ENCODE measurements at places on chromosomes 6 and 20.

- DNase-seq = no peak
These were observed 134.6 kb upstream of the CCN2 start for GRCh38 chr6:132085731-132086130.

GRCh38 chr6:167742719-167743303 lies 83.9 kb upstream of the AFDN start:
- no peak for DNase-seq

DNA sequence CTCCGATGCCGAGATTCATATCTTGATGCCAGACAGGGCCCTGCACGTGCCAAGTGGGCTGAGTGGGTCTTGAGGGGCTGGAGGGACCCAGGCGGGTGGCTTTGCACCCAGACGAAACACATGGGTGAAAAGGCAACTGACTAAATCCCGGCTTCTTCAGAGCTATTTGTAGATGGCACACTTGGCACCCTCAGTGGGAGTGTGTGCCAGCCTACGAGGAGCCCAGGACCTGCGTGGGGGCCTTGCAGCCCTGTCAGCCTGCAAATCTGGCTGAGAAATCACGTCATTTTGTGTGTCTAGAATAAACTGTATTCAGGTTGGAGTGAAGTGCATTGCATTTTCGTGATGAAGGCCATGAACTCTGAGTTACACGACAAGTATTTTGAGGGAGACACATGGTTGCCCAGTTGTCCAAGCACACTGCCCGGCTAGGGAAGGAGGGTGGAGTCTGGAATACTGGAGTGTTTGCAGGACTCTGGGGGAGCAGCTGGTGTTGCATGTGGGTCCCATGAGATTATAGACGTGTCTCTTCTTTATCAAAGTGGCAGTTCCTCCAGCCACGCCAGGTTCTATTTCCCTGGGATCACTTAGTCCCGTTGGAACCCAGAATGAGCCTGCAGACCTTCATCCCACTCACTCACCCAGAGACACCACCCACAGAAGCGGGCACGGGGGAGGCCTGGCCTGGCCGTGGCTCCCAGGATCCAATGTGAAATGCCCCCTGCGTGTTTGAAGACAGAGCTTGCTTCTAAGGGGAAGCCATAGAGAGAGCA lies 60.2 kb downstream of the DLL1 start:
- no peak for DNase-seq

DNA sequence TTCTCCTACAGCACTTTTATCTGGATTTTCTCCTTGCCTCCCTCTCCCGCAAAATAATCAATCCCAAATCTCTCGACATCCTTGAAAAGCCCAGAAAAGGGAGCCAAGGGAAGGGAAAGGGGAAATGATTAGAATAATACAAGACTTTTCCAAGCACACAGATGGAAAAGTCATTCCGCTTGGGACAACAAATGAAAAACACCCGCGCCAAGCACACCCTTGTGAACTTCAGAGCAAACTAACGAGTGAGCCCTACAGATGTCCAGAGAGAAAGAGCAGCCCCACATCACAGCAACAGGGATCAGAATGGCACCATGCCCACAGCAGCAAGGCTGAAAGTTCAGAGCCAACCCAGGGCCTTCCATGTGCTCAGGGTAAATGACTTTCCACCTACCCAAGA lies 49.6 kb downstream of the NINL start:
- DNase-seq = no peak

- no peak for DNase-seq
These were observed 50.5 kb downstream of the PCNA start for GRCh38 chr20:5069141-5069806.

DNA sequence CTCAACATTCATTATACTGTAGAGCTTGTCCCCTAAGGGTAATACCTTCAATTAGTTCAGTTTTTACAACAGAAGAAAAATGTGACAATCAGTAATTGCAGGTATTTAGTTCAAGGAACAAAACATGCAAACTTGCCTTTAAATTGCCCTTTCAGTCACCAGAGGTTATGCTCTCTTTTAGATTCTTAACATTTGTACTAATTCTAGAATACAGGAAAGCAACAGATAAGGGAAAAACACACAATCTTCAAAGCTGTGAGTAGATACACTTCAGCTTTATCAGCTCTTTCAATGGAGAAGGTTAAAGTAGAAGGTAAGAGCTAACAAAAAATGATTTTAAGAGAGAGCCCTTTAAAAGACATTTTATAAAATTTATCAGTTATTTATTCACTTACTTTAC lies 173.1 kb downstream of the HS3ST5 start:
- DNase-seq = no peak

GRCh38 chr20:38937000-38937399 lies 10.8 kb downstream of the FAM83D start:
- no peak for DNase-seq

GRCh38 chr6:123716506-123716905 lies 79.8 kb upstream of the TRDN start:
- no peak for DNase-seq

DNA sequence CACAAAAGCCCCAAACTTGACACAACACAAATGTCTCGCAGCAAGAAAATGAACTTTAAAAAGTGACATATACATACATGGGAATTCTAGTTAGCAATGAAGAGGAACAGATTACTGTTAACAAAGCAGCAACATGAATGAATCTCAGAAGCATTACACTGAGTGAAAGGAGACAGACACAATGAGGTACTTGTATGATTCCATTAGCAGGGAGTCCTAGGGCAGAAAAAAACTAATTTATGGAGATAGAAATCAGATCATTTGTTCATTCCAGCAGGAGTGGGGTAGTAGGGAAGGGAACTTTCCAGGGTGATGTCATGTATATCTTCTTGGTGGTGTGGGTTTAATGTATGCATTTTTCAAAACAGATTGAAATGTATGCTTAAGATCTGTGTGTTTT lies 524.4 kb downstream of the KIF16B start:
- no peak for DNase-seq

- DNase-seq = no peak
These were observed 6.7 kb downstream of the TULP1 start for GRCh38 chr6:35505999-35506412.

GRCh38 chr6:76772951-76773350 lies 690.3 kb downstream of the HTR1B start:
- DNase-seq = no peak

DNA sequence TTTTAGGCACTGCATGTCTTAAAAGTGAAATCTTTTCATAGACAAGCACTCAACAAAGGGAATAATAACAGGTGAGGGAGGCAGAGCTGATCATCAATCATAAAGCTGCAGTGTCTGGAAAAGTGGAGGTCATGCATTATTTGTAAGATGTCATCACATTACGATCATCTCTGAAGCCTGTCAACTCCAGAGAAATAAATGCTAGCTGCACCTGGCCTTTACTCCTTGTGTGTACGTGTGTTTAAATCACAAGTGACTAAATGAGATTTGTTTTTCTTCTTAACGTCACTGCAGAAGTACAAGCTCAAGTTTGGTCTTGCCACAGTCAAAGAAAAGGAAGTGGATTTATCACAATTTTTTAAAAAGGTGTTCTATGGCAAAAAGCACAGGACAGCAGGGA lies 275.5 kb upstream of the SGK1 start:
- no peak for DNase-seq

DNA sequence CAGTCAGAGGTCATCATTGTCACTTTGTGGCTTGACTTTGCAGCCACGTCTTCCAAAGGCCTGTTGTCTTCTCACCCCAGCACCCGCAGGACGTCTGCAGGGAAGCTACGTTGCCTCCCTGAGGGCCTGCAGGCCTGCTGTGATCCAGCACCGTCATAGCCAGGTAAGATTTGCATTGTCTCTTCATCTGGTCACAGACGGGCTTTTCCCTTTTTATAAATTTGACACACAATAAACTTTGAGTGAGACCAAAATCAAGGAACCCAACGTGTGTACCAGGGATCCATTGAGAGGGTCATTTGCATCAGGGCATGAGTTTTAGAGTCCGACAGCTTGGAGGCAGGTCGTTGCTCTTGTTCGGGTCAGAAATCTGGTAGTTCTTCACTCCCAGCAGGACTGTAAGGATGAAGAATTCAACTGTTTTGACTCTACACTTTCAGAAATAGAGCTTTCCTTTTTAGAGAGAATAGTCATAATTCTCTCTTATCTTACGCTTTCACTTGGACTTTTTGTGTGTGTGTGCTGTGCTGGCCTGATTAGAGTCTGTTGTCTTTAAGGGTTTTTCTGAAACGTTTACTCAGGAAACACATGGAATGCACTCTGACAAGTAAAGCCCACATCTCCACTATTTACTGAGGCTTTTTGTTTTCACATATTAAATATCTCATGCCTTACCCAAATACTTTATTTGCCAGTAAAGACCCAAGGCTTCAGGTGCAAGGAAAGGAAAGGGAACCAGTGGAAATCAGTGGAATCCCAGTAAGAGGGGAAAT lies 177.2 kb upstream of the TAB2 start:
- DNase-seq = peak; percentile 18

DNA sequence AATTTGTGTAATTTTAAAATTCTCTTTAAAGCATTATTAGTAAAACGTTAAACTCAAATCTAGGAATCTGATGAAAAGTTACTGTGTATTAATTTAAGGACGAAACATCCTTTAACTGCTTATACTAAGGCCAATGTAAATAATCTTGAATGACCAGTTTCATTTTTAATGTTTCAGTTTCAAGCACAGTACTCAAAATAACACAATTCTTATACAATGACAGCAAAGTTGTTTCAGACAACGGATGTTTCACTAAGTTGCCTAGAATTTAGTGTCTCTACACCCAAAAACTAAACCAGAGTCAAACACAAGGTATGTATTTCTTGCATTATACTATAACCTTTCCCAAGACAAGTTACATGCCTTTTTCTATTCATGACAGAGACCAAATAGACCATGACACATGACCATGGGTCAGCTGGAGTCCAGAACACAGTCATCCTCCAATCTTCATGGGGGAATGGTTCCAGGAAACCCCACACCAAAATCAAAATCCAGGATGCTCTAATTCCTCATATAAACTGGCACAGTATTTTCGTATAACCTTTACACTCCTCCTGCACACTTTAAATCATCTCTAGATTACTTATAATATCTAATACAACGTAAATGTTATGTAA lies 7.7 kb downstream of the PHIP start:
- no peak for DNase-seq

DNA sequence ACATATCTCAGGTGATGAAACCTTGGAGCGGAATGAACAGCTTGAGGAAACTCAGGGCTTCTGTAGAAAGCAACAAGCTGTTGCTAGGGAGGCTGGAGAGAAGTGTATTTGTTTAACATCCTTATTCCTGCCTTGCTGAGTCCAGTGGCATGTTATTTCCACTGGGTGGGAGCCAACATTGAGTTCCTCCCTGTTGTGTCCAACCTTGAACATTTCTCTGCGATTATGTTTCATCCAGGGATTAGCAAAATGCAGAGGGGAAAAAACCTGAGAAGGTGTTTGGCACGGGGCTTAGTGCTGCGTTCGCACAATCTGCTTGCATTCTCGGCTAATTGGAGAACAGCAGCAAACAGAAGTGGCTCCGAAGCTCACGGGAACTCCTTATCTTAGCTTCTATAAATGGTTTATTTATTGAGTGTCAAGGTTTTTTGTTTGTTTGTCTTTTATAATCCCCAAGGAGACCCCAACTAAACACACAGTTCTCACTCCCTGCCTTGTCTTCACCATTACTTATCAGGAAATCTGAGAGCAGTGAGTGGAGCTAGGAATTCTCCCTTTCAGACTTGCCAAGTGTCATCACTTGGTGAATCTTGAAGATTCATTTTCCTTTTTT lies 412.8 kb downstream of the CDC5L start:
- no peak for DNase-seq

DNA sequence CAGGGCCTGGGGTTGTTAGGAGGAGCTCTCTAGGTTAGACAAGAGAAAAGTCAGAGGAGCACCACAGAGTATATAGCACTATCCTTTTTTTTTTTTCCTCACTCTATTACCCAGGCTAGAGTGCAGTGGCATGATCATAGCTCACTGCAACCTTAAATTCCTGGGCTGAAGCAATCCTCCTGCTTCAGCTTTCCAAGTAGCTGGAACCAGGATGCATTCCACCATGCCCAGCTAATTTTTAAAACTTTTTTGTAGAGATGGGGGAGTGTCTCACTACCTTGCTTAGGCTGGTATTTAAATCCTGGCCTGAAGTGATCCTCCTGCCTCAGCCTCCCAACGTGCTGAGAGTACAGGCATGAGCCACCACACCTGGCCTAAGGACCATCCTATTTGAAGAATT lies 19.3 kb upstream of the AKIRIN2 start:
- no peak for DNase-seq
